ENCODE measurements at places on chromosomes 2 and 18. TPM values are rescaled to one million over a fixed set of nuclear protein-coding genes. Genes with fewer than 3 reads are reported as not detected.

- no peak for DNase-seq
Observed at GRCh38 chr2:240305369-240305962, 130.0 kb upstream of the GPC1 start.

GRCh38 chr2:240585681-240586197 is 795 bp upstream of the CAPN10 start:
- DNase-seq = no peak

- DNase-seq = no peak
Observed at GRCh38 chr18:58125183-58125582, 81.2 kb downstream of the NEDD4L start.

- no peak for DNase-seq
Observed at GRCh38 chr2:196233021-196233804, 61.8 kb upstream of the STK17B start.

DNA sequence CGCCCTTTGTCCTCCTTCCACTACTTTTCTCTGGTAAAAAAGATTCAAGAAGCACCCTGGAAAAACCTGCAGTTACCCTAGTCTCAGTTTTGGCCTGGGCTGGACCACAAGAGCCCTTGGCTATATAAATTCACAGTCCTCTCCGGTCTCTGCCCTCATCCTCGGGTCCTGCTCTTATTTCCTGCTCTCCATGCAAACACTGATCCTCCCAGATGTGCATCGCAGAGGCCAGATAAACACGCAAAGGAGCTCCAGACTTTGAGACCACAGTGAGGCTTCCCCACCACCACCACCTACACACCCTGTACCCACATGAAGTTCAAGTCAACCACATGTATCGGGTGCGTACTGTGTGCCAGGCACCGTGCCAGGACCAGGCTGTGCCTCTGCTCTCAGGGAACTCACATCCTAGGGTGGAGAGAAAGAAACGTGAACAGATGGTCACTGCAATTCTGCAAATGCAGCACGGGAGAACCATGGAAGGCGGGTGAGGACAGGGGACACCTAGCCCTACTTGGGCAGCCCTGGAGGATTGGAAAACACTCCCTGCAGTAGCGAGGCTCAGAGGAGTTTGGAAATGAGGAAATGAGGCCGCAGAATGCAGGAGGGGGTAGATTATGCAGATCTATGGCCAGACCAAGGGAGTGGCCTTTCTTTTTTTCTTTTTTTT is 7.4 kb downstream of the CTDSP1 start:
- no peak for DNase-seq

Gene CPO
- total RNA-seq = not detected

Gene GRB14
- total RNA-seq = not detected

Gene MC2R
- 0.05 TPM for total RNA-seq

Gene SLC19A3
- total RNA-seq = 0.28 TPM

Gene MOB4
- 25.6 TPM for total RNA-seq

Gene ACMSD
- total RNA-seq = not detected

Gene COLEC12
- 0.03 TPM for total RNA-seq

All from Panc1 (cell line).